Aorta (tissue), 5 donors: ENCODE measurements at places on chromosomes 1 and 21.

GRCh38 chr1:112772781-112773180 lies 57.6 kb upstream of the PPM1J start:
- DNase-seq = no peak

DNA sequence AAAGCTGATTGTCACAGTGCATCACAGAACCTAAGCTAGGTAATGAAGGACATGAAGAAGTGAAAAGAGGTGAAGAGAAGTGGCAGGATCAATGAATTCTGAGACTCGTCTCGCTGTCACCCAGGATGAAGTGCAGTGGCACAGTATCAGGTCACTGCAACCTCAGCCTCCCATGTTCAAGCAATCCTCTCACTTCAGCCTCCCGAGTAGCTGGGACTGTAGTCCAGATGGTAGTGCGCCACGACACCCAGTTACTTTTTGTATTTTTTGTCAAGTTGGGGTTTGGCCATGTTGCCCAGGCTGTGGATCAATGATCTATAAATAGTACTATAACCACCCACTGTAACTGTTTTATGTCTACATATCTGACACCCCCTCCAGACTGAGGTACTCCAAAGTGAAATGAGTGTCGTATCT lies 33.1 kb downstream of the PTP4A2 start:
- no peak for DNase-seq

GRCh38 chr1:13917607-13918006 lies 217.6 kb downstream of the PRDM2 start:
- no peak for DNase-seq

DNA sequence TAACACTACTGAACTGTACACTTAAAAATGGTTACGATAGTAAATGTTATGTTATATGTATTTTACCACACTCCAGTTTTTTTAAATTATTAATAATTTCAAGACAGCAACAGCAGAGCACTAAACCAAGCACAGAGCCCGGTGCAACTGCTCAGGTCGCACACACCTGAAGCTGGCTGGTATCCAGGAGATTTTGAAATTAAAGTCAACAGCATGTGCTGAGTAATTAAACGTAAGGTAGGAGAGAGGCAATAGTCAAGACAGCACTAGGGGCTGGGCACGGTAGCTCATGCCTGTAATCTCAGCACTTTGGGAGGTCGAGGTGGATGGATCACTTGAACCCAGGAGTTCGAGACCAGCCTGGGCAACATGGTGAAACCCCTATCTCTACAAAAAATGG lies 35.1 kb upstream of the SLC30A10 start:
- DNase-seq = no peak

- DNase-seq = no peak
Observed at GRCh38 chr21:27152996-27153395, 186.1 kb upstream of the ADAMTS5 start.

DNA sequence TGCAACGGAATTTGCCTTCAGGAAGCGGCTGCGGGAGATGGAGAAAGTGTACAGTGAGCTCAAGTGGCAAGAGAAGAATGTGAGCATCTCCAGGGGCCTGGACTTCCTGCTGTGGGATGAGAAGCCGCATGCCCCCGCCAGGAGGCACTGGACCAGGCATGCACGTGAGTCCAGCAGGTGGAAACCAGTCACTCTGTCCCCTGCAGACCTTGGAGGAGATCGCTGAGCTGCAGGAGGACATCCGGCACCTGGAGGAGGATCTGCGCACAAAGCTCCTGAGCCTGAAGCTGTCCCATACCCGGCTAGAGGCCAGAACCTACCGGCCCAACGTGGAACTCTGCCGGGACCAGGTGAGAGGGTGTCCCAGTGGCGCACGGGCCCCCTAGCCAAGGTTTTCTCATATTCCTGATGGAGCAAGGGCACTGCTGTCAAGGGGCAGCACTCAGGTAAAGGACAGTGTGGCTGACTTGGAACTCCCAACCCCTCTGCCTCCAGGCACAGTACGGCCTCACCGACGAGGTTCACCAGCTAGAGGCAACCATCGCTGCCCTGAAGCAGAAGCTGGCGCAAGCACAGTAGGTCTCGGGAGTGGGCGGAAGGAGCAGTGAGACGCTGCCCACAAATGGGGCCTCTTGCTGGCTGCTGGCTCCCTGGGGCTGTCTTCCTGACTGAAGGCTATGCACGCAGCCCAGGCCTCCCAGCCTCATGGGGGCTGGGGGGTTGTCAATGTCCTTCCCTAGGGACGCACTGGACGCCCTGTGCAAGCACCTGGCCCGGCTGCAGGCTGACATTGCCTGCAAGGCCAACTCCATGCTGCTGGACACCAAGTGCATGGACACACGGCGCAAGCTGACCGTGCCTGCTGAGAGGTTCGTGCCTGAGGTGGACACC lies 1.2 kb upstream of the ADPRS start:
- peak; percentile 70 for DNase-seq

DNA sequence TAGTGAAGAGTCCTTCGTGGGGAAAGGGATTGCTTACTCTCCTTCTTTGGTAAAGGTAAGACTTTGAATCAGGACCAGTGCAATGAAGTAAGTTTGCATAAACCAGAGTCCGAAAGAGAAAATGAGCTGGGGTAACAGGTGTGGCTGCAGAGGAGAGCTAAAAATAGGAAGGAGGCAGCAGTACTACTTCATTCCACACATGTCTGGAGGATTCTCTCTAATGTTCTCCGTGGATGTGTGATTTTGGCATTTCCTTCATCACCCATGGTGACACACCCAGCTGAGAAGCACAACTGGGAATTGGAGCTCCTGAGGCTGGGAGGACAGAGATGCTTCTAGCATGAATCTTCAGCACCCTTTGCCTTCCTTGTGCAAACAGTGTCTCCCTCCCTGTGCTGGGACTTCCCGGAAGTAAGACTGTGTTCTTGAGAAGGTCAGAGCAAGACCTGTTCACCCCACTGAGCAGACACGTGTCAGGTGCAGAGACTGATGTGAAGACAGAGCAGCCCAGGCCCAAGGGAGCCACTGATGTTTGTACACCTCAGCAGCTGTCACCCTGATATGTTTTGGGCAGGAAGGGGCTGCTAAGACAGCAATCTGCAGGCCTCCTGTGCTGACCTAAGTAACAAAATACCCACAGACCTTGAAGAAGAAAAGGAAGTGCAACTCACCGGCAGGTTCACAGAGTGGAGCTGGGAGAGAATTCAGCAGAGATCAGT lies 13.3 kb downstream of the FCRL1 start:
- no peak for DNase-seq

GRCh38 chr1:83704350-83704749 lies 294.6 kb downstream of the TTLL7 start:
- no peak for DNase-seq

- no peak for DNase-seq
Observed at GRCh38 chr1:54795841-54796468, 5.2 kb downstream of the TTC22 start.

DNA sequence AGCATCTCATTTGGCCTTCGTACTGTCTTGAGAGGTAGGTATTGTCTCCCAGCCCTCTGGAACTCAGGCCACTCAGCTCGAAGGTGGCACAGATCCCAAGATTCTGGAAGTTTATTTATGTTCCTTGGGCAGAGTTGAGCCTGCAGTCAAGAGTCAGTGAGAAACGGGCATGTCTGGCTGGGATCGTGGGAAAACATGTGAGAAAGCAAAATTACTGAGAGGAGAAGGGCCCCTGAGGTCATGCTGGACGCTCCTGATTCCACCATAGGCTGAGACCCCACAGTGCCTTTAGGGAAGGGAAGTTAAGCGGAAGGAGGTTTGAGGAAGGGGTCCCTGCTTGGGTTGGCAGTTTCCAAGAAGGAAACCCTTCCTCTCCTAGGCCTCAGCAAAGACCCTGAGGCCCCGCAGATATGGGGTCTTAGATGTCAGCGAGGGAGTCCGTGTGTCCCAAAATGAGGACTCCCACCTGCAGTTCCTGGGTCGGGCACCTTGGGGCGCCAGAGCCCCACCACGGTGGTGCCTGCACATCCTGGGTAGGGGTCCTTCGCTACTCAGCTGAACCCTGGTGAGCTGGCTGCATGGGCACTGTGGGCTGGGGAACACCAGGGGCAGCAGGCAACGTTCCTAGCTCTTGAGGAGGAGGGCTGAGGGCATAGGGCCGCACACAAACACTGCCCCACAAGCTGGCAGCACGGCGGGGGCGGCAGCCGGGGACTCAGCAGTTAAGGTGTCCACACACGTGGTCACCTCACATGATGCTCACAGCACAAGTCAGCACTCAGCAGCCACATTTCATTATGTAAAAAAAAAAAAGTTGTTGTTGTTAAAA lies 12.3 kb upstream of the SEMA4A start:
- peak; percentile 90 for DNase-seq
